Peyer's patch (tissue), 4 donors: ENCODE measurements at places on chromosomes 12 and 14. TPM values are rescaled to one million over a fixed set of nuclear protein-coding genes. Genes with fewer than 3 reads are reported as not detected.

DNA sequence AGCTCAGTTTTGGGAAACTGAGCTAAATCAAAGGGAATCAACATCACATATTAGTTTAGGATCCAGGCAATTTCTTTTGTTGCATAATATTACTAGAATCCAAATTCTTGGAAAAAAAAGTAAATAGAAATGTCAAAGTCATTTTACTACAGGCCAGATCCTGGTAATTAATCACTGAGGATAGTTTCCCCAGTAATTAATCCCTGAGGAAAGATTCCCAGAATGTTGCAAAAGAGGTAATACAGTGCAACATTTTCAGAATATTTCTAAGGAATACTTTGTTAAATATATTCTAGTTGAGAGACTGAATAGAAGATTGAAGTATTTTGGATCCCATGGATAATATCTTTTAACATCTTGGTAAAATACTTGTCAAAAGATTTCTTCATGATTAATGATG is 207.0 kb upstream of the GARIN2 start:
- H3K27me3 ChIP-seq: no peaks in the 10 kb centered on the region
- H3K4me3 ChIP-seq: no peak overlapping the region
- DNase-seq: no peak
- no peak overlapping the region for H3K27ac ChIP-seq
- H3K36me3 ChIP-seq: no peaks in the 10 kb centered on the region
- H3K4me1 ChIP-seq: no peaks in the 10 kb centered on the region

DNA sequence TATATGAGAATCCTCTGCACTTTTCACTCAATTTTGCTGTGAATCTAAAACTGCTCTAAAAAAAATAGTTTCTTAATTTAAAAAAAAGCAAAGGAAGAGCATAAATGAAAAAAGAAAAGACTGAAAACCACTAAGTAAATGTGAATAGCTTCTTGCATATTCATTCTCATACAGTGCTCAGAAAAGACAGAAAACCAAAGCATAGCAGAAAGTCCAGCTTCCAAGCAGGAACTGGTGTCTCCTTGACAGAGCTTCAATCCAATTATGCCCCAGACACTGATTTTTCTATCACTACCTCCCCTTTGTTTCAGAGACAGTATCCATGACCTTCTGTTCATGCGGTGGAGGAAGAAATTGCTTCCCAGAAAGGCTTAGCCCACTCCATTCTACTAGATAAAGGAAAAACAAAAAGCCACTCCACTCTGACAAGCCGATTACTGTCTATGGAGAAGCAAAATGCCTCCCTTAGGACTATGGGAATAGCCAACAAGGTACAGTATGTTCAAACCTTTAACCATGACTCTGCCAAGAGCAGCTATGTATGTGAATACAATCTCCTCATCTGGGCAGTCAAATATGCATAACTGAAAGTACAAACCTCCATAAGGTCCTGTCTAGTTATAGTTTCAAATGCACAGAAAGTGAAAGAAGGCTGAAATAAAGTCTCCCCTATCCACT is 40.6 kb downstream of the ATF7 start:
- no peak overlapping the region for H3K4me3 ChIP-seq
- no peak for DNase-seq
- peaks cover 10% of the 10 kb centered on the region for H3K4me1 ChIP-seq
- no peaks in the 10 kb centered on the region for H3K36me3 ChIP-seq

GRCh38 chr12:56385873-56386272 is 23.2 kb upstream of the APOF start:
- no peak for DNase-seq
- no peaks in the 10 kb centered on the region for H3K27me3 ChIP-seq
- H3K36me3 ChIP-seq: no peaks in the 10 kb centered on the region
- H3K27ac ChIP-seq: no peak overlapping the region

- no peak for DNase-seq
- H3K36me3 ChIP-seq: no peaks in the 10 kb centered on the region
- no peak overlapping the region for H3K27ac ChIP-seq
- no peaks in the 10 kb centered on the region for H3K4me1 ChIP-seq
Observed at GRCh38 chr12:98064501-98064900, 450.9 kb upstream of the TMPO start.

DNA sequence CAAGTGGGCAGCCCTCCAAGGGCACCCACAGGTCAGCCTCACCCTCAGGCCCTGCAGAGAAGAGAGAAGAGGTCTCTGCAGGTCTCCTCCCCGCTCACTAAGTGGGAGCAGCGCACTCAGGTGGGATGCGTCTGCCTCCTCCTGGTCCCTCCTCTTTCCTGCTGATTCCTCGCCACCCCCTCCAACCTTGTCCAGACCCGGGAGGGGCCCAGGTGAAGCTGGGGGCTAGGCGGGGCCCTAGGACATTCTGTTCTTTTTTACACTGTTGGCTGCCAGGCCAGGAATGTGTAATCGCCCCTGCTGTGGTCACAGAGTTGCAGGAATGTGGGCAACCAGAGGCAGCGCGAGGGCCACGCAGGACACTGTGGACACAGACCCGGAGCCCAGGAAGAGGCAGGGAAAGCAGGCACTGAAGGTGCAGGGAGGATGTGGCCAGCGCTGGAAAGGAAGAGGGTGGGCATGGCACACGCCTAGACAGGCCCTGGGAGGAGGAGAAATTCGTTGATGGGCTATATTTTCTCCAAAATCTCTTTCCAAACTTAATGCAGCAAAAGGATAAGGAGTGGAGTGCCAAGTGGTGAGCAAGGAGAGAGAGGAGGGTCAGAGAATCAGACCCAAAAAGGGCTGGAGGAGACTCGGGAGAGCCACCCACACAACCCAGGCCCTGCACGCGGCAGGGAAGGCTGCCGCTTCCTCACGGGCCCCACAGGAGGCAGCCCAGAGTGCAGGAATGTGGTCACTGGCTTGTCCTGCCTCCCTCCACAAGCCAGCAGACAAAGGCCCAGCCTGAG is 911 bp upstream of the SCNN1A start:
- peak overlapping the region; percentile 40 for H3K4me3 ChIP-seq
- H3K27ac ChIP-seq: peak overlapping the region; percentile 4
- DNase-seq: no peak
- H3K27me3 ChIP-seq: no peaks in the 10 kb centered on the region
- no peaks in the 10 kb centered on the region for H3K36me3 ChIP-seq
- peaks cover 58% of the 10 kb centered on the region for H3K4me1 ChIP-seq

DNA sequence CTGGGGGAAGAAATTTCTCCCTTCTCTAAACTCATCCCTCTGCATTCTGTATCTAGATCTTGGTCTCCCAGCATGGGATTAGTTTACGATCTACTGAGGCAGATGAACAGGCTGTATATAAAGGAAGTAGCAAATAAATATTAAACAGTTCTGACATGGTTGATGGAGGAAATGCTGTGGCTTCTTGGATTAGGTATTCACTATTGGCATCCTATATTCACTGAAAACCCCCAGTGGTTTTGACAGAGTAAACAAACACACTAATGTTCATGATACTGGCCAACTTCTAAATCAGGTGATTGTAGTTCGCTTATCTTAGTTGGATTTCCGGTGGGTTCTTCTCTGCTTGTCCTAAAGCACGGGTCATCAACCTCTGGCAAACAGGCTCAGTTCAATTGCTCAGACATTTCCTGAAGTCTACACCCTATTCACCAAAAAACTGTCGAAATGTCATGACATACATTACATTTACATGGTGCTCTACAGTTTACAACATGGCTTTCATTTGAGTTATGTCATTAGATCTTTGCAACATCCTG is 433.9 kb downstream of the EGLN3 start:
- H3K27me3 ChIP-seq: no peaks in the 10 kb centered on the region
- H3K4me3 ChIP-seq: no peak overlapping the region
- DNase-seq: no peak
- no peak overlapping the region for H3K27ac ChIP-seq
- no peaks in the 10 kb centered on the region for H3K4me1 ChIP-seq
- no peaks in the 10 kb centered on the region for H3K36me3 ChIP-seq

GRCh38 chr12:119624966-119625365 is 31.4 kb downstream of the TMEM233 start:
- no peak overlapping the region for H3K4me3 ChIP-seq
- H3K27ac ChIP-seq: no peak overlapping the region
- no peaks in the 10 kb centered on the region for H3K36me3 ChIP-seq

DNA sequence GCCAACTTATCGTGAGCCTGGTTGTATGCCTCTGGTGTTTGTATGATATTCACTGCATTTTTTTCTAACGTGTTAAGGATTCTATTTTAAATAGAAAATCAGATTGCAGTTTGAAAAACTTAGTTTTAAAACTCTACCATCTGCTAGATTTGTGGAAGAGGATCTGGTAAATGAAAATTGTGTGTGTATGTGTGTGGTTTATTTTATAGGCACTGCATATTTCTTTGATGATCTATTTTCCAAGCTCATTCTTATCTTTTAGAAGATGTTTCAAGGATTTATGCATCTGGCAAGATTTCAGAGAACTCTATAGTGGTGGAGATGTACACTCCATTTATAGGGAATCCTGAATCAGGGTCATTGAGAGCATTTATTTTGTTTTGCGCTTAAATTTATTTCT is 69.8 kb downstream of the HMGA2 start:
- H3K4me1 ChIP-seq: no peaks in the 10 kb centered on the region
- H3K27me3 ChIP-seq: no peaks in the 10 kb centered on the region
- no peak overlapping the region for H3K4me3 ChIP-seq
- no peak for DNase-seq

TPPP2 gene
- total RNA-seq: not detected

RDH5 gene
- total RNA-seq: 91.4 TPM

TSPAN11 gene
- 1.3 TPM for total RNA-seq

IQSEC3 gene
- total RNA-seq: 0.40 TPM

MANSC4 gene
- total RNA-seq: not detected

NANOG gene
- total RNA-seq: not detected

CCDC175 gene
- total RNA-seq: not detected
